A172 (cell line): ENCODE measurements at places on chromosomes 4 and X. TPM values are rescaled to one million over a fixed set of nuclear protein-coding genes. Genes with fewer than 3 reads are reported as not detected.

GRCh38 chr4:89158884-89159503 is 47.7 kb downstream of the TIGD2 start:
- peak; percentile 45 for DNase-seq

GRCh38 chrX:14697451-14697850 is 168.1 kb downstream of the GLRA2 start:
- peak; percentile 54 for DNase-seq

GRCh38 chr4:89259301-89260028 is 48.1 kb downstream of the GPRIN3 start:
- no peak for DNase-seq

The TMEM175 gene
- 26.2 and 27.5 TPM in 2 replicates for total RNA-seq

GRCh38 chr4:54818481-54818880 is 160.7 kb downstream of the KIT start:
- DNase-seq: no peak

The TLL1 gene
- 0.02 TPM in 1 of 2 replicates, not detected in the other for total RNA-seq

GRCh38 chr4:123345935-123346300 is 50.7 kb upstream of the SPRY1 start:
- DNase-seq: no peak

- DNase-seq: no peak
Measured at GRCh38 chr4:141571362-141571761, 65.0 kb upstream of the IL15 start.

DNA sequence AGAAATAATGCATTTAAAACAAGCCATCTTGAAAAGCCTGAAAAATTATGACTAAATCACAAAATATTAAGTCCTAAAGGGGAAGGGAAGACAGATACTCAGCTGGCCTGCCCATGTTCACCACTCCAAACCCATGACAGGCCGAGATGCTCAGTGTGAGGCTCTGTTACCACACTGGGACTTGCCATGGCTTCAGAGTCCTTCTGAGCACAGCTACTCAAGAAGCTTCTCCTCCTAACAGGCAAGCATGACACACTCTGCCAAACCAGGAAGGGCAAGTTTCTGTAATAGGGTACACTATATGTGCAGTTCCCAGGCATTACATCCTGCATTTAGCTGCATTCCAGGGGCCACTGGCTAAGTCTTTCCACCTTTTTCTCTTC is 34.0 kb upstream of the CYBB start:
- no peak for DNase-seq

- no peak for DNase-seq
Measured at GRCh38 chrX:104618106-104618895, 52.3 kb downstream of the IL1RAPL2 start.

DNA sequence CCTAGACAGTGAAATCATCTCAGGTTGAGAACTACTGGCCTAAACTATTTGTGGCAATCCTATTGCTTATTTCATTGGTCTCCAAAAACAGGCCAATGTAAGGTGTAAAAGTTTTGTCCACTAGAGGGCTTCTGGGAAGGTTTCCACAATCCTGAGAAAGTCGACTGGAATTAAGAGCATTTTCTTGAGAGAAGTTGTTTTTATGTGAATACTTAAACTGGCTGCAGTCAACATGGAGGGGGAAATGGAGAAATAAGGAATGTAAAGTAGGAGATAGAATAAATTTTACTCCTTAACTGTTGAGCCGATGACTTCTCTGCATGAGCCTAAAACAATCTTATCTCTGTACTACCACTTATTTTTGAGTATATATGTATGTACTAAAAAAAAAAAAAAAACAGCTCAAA is 11.0 kb upstream of the EIF4E start:
- DNase-seq: peak; percentile 48

The RPA4 gene
- total RNA-seq: not detected in 2 replicates

GRCh38 chrX:20217271-20217670 is 49.4 kb downstream of the RPS6KA3 start:
- DNase-seq: peak; percentile 69

DNA sequence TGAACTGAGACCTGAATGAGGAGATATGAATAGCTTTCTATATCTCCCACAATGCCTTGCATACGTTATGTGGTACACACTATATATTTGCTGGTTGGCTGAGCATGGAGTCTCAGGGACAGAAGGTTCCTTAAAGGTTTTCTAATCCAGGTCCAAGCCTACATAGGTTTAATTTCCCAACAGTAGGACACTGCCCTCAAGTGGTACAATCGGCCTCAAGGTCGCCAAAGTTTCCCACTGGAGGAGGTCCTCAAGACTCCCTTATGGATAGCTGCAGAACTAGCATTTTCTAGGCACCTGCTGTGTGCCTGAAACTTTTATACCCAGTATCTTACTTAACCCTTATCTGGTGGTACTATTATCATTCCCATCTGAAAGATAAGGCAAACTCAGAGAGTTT is 21.0 kb upstream of the EFNB1 start:
- no peak for DNase-seq

DNA sequence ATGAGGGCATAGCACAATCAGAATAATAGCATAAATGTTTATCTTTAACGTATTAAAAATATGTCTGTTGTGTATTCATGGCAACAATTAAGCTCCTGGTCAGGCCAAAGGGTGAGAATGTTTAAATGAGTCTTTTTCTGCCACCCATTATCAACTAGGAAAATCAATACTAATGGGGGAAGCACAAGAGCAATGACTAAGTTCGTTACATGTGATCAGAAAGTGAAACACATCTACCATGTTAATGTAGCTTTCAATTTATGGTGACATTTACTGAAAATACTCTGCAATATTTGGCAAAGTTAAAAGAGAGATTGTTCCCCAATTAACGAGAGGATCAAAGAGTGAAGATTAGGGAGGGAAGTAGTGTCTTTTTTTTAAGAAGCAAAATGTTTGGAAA is 143.7 kb downstream of the NAA11 start:
- DNase-seq: no peak

- DNase-seq: peak; percentile 22
Measured at GRCh38 chr4:102551958-102552565, 50.9 kb downstream of the NFKB1 start.

- DNase-seq: no peak
Measured at GRCh38 chrX:53281963-53282695, 745 bp upstream of the IQSEC2 start.

GRCh38 chr4:158622251-158622650 is 49.4 kb downstream of the C4orf46 start:
- no peak for DNase-seq

- no peak for DNase-seq
Measured at GRCh38 chr4:110164856-110165255, 33.6 kb downstream of the ELOVL6 start.

DNA sequence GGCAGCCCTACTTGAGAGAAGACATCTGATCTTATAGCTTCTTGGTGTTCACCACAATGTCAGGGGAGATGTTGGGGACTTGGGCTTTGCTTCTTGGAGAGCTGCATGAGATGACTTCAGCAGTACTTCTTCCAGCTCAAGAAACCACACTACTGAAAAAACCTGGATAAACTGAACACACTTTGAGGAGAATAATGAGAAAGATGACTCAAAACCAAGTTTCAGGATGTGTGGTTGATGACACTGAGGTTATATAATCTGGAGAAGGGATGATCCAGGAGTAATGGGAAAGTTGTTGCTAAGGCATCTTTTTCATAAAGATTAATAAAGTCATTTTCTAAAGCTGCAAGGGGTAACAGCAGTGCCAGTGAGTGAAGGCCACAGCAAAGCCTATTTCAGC is 58.4 kb upstream of the PNPLA4 start:
- peak; percentile 6 for DNase-seq

The GPRASP2 gene
- 10.2 and 12.2 TPM in 2 replicates for total RNA-seq

- no peak for DNase-seq
Measured at GRCh38 chr4:3283483-3283882, 9.3 kb upstream of the RGS12 start.

DNA sequence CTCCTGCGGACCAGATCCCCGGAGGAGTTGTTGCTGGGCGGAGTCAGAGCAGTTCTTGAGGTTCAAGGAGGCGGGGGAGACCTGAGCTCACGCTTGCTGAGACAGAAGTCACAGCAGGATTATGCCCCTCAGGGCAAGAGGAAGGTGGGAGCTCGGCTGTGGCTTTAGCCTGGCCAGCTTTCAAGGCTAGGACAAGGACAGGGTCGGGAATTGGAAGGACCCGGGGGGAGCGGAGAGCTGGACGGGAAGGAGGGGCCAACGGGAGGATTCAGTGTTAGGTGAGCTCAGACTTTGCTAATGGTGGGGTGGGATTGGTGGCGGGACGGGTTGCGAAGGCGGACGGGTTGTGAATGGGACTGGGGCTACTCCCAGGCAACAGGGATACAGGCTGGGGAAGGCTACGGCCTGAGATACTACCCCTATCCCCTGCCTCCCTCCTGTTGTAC is at the start of gene RIBC1:
Gene RIBC1, plus strand, starts transcription at position 13 of the 446 bp plus-strand sequence. CDS start 3,404 bp downstream, outside the sequence.
- no peak for DNase-seq
